Activated CD4-positive, alpha-beta memory T cell treated with anti-CD3 and anti-CD28 coated beads for 36 hours (primary cell): ENCODE measurements at places on chromosomes 11 and 22.

- peak; percentile 56 for DNase-seq
Observed at GRCh38 chr11:134139873-134140331, 71.0 kb downstream of the JAM3 start.

DNA sequence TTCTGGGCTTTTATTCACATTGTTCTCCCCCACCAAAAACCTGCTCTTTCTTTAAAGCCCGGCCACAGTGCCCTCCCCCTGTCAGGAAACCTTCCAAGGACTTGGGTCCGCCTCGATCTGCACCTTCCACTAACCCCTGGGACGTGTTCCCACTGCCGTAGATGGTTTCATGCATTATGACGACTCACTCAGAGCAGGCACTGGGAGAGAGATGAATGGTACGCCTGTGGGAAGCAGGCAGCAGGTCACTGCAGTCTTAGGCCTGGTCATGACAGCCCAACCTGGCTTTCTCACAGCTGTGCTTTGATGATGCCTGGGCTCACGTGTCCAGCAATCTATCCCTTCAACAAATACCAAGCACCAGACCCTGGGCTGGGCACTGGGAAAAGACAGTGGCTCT, 115.7 kb downstream of the WNT7B start:
- DNase-seq, result no peak

- DNase-seq, result no peak
Observed at GRCh38 chr11:117992136-117992535, 5.9 kb downstream of the IL10RA start.

- DNase-seq, result no peak
Observed at GRCh38 chr22:39917197-39917643, 16.3 kb downstream of the GRAP2 start.

DNA sequence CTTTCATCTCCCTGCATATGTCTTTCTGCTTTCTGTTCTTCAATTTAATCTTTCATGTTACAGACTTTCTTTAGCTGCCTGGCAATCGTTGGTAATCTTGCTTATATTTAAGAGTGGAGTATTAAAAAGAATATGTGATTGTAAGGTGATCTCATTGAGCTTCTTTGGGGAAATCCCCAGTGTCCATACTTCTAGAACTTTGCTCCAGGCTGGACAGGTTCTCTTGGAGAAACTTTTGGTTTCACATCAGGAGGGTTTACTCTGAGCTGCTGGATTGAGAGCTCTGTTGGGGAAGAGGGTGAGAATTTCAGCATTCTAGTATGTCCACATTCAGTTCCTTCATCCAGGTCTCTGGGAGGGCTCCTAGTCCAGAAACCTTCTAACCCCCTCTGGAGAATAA, 16.1 kb downstream of the LRRC75B start:
- DNase-seq, result no peak

DNA sequence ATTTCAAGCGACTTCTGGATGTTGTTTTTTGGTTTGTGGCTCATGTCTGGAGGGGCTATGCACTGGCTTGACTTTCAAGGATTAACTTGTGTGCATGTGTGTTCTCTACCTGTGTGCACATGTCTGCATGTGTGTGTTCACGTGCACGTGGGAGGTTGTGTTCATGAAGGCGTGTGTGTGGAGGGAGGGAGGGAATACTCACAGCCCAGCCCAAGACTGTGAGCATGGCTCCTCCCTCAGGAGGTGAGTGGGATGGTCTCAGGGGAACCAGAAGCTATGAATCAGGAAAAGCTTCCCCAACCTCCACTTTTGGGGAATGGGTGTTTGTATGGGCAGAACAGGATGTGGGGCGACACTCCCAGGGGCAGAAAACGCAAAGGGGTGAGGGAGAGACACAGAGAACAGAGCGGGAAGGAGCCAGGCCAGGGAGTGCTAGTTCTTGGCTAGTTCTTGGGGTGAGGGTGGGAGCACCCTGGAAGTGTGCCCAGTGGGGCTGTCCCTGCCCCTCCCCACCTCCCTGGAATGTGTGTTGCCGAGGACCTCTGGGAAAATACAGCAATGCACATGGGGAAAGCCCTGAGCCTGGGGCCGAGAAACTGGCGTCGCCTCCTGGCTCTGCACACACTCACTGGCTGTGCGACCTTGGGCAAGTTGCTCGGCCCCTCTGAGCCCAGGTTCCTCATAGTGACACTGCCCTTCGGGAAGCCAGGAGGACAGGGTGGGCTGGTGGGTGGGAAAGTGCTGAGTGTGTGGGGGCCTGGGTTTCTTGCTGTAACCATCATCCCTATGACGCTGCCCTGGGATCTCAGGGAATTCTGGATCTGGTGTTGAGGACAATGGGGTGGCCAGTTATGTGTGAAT, 16.9 kb upstream of the ALX4 start:
- DNase-seq, result no peak

DNA sequence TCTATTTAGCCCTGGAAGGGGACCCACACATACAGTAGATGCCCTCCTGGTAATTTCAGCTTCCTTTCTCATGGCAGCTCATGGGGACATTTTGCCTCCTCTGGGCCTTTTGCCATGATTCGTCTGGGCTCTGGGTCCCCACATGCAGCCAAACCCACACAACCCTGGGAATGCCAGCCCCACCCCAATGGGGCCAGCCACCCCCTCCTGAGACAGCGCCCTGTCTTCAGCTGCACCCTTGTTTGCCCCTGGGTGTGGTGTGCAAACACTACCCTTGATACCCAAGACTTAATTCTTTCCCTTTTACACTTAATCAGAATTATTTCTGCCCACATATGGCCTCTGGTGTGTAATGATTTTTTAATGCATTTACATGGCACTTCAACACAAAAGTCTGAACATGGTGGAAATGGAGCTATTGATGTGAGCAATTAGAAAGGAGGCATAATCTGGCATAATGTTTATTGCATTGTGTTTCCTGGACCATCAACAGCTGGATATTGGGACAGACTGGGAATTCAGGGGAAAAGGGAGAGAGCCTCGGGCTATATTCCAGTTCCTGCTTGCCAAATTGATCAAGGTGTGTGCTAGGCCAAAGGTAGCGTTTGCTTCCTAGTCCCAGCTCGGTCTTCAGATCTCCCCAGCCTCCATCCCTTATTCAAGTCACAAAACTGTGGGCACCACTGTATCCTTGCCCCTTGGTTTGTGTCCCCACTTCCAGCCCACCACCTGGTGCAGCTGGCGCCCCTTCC, 85.0 kb upstream of the ANO1 start:
- DNase-seq, result no peak

DNA sequence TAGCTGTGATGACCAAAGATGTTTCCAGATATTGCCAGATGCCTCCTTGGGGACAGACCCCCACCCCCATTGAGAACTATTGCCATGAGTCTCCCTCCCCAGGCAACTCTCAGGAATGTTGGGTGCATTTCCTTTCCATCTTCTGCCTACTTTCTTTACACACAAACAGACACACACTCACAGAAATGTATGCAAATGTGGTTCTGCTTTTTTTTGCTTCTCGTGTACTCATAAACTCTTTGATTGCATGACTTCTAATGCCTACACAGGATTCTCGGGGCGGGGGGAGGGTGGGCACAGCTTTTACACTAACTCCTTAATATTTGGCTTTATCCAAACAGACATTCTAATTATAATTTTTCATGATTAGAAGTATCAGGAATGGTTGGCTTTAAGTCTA, 53.3 kb upstream of the SUSD2 start:
- DNase-seq, result no peak

GRCh38 chr22:42342426-42343120, 72.1 kb upstream of the TCF20 start:
- no peak for DNase-seq

GRCh38 chr11:35629511-35629910, 11.3 kb downstream of the FJX1 start:
- DNase-seq, result no peak

DNA sequence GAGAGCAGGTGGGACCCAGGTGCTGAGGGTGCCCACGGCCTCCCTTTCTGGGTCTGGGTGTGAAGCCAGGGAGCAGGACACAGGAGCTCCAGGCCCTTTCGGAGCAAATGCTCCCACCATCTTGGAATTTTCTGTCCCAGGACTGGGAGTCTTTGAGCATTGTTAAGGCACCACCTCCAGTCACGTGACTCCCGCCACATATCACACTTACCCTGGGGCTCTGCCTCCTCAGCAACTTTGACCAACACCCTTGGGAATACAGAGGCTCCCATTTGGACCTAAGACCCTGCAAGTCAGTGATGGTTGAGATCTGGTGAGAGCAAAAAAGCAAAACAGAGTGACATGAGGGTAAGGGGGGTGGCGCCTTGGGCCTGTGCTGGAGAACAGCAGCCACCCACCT, 35.6 kb downstream of the GNAZ start:
- DNase-seq, result no peak

- DNase-seq, result no peak
Observed at GRCh38 chr11:90845126-90845525, 622.3 kb upstream of the CHORDC1 start.

DNA sequence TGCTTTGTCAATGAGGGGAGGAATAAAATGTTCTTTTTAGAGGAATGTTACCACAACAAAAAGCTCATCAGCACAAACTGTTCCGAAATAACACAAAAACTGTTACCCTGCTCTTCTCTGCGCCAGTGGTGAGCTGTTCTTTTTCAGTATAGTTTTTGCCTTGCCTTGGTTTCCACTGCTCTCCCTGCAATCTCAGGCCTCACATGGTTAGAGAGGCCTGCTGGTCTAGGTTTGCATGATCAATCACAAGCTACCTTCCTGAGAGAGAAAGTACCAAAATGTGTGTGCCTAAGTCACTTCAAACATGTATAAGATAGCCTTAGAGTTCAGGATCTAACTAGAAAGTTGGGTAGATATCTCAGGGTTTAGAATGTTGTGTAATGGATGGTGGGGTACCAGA, 114.6 kb downstream of the STIM1 start:
- DNase-seq, result peak; percentile 64

- DNase-seq, result no peak
Observed at GRCh38 chr22:23769321-23769965, 1.7 kb upstream of the CHCHD10 start.

GRCh38 chr11:8315954-8316353, 52.3 kb upstream of the LMO1 start:
- DNase-seq, result no peak

DNA sequence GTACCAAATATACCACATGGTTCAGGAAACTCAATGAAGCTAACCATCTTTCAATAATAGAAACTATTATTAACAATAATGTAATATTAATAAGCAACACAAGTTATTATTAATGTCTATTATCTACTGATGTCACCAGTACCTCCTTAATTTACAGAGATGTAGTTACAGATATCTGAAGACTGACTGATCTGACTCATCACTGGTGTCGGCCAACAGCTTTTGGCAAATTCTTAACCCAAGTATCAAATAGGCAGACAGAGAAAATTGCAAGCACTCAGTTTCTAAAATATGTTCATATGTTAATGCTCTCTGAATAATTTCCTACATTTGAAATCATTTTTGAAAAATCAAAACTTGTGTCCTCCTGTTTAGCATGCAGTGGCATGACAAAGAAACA, 100.4 kb upstream of the DDI1 start:
- no peak for DNase-seq

GRCh38 chr22:45317551-45318167, 7.9 kb downstream of the FAM118A start:
- peak; percentile 22 for DNase-seq

GRCh38 chr22:37967637-37968451, 14.3 kb downstream of the POLR2F start:
- no peak for DNase-seq

DNA sequence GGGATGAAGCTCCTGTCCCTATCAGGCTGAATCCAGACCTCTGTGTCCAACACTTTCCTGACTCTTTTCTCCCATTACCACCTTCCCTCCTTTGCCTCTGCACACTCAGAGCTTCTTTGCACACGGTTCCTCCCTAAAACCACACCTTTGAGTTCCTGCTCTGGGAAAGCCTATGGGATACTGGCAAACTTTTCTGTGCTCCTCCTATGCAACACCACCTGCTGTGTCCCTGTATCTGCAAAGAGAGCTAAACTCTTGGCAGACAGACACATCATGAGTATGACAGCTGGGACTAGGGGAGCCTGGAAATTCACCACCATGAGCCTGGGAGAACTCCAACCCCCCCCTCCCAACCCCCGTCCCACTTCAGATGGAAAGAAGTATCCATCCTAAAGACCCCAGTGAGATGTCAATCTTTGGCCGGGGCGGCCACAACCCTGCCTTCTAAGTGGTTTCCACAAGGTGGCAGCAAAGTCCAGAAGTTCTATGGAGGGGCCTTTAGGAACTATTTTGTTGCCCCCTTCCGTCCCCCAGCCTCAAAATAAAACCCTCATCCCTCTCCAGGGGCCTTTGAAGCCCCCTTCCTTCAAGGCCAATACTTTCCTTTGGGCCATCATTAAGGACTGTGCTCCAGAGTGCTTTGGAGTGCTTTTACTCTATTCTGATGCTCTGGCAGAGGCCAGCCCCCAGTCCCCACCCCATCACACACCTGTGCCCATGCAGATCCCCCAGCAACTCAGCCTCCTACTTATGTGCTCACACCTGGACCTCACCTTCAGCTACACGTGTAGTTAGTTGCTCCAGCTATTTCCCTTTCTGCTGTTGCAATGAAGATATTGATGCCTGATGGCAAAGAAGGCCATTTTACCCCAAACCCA, 19.4 kb downstream of the HTR3A start:
- DNase-seq, result peak; percentile 34

DNA sequence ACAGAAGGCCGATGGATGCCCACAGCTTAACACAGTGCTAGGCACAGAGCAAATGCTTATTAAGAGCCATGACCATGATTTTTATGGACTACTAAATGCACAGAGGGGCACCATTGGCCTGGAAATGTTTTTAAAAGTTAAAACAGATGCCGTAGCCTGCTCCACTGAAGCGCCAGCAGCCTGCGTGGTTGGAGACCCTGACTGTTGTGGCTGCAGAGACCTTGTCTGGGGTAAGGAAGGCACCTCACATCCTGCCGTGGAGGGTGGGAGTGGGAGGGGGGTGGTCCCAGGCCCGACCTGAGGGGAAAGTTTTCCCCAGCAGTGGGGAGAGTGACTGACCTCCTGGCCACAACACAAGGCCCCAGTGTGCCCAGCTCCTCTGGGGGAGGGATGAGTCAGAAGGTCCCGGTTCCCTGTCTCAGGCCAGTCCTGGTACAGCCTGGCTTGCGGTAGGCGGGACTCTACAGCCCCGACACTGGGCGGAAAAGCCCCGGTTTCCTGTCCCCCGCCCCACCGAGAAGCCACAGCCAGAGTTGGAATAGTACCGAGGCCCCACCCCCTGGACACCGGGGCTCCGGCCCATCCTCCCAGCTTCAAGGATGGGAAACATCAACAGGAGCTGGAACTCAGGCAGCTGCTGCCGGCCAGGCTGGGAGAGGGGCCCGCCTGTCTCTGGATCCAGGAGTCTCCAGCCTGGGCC, 7.0 kb downstream of the CHST1 start:
- peak; percentile 15 for DNase-seq

- DNase-seq, result no peak
Observed at GRCh38 chr11:37642296-37642695, 1044.3 kb upstream of the RAG2 start.
